ENCODE measurements at places on chromosomes 7 and 10.

DNA sequence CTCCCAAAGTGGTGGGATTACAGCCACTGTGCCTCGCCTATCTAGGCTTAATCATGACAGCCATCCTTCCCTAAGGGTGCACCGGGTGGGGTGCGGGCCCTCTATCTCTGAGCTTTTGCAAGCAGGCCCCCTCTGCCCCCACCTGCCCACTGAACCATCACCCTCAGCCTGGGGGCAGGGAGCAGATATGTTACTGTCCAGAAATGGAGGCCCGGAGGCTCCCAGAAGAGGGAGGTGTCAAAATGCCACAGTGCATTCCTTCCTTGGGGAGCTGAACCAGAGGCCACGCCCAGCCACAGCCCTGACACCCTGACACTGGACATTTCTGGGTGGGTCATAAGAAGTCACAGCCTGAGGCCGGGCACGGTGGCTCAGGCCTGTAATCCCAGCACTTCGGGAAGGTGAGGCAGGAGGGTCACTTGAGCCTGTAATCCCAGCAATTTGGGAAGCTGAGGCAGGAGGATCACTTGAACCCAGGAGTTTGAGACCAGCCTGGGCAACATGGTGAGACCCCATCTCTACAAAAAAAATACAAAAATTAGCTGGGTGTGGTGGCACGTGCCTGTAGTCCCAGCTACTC, 129.8 kb upstream of the TNRC18 start:
- no peak for DNase-seq

DNA sequence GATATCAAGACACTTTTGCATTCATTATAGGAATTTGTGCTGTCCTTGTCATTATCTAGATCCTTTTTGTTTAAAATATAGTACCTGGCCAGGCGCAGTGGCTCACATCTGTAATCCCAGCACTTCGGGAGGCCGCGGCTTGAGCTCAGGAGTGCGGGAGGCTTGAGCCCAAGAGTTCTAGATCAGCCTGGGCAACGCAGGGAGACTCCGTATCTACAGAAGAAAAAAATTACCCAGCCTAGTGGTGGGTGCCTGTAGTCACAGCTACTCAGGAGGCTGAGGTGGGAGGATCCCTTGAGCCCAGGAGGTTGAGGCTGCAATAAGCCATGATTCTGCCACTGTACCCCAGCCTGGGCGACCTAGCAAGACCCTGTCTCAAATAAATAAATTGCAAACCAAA, 621 bp upstream of the MORN4 start:
- no peak for DNase-seq

DNA sequence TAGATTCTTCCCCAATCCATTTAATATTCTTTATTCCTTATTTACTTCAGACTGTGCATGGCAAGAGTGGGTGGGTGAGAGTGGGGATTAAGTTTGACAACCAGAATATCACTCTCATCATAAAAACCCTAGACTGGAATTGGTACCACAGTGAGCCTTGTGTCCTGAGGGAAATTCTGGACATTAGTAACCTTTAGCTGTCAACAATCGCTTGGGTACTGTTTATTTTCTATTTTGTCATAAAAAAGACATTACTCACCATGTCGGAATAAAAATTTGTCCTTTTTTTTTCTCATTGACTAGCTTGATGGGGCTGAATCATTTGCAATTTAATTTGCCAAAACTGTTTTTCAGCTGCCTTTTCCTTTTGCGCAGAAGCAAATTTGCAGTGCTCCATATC, 176.1 kb upstream of the SEMA3C start:
- no peak for DNase-seq

- DNase-seq = peak; percentile 57
Measured at GRCh38 chr7:32427769-32428291, 62.4 kb downstream of the LSM5 start.

DNA sequence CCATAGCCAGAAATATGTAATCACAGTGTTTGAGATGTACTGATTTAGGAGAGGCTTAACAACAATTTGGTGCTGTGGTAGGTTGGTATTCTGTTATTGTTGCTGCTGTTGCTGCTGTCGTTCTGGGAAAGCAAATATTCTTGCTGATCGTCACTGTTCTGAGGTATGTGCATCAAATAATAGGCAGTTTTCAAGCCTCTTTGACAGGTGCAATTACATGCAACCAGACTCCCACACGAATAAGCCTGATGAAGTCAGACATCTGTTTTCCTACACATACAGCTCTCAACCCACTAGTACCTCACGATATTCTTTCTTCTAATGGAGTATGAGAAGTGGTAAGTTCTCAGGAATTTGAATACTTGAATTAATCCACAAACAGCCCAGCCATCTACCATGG, 46.7 kb upstream of the NRG3 start:
- DNase-seq = no peak

DNA sequence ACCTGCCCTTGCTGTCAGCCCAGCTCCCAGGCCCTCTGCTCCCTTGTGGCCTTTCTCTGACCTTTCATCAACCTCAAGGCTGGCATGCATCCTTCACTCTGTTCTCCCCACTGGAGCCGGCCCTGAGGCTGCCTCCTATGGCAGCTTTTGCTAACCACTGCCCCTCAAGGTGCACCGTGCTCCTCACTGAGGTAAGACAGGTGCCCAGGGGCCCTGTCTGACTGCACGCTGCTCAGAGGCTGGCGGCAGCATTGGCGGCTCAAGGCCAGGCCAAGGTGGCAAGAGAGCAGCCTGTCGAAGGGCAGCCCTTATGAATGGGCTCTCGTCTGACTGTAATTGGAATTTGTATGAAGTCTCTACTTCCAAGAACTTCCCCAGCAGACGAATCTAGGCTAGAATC, 172.6 kb downstream of the ZNF248 start:
- DNase-seq = no peak

- no peak for DNase-seq
Measured at GRCh38 chr7:139735466-139735865, 42.3 kb downstream of the HIPK2 start.

- no peak for DNase-seq
Measured at GRCh38 chr10:100043796-100044195, 34.0 kb upstream of the DNMBP start.

- DNase-seq = no peak
Measured at GRCh38 chr10:112226439-112227248, 43.1 kb upstream of the GPAM start.

DNA sequence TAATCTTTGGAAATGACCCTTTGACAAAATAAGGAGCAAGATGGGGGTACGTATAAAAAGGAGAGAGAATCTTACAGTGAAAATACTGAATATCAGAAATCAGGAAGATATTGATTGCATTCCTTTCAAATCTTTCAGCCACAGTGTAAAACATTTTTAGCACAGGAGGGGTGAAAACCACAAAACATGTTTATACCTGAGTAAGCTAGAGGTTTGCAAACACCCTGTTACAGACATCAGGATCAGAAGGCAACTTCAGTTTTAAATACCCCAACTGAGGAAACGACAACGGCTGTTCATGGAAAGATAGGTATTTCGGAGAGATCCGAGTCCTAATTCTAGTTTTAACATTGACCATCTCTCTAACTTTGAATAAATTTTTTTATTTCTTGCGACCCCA, 69.1 kb upstream of the ITGB1 start:
- no peak for DNase-seq

- DNase-seq = no peak
Measured at GRCh38 chr7:155305231-155305904, 7.7 kb downstream of the INSIG1 start.

DNA sequence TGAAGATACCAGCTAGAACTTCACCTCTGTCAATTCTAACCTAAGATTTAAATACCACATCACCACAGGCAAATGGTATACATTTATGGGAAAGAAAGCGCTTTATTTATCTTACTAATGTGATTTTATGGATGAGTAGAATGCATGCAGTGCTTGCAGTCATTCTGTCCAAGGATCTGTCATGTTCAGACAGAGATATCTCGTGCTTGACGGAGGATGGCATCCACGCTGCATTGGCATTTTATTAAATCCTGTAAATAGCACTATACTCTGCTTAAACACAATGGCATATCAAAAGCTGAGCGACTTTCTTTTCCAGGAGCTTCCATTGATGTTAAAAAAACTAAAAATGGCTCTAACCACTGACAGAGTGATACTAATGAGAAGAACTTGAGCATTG, 133.7 kb upstream of the CAV2 start:
- DNase-seq = no peak

GRCh38 chr10:27558612-27559020, 54.5 kb downstream of the RAB18 start:
- no peak for DNase-seq

GRCh38 chr7:84847038-84847437, 339.8 kb downstream of the SEMA3D start:
- DNase-seq = no peak

- DNase-seq = no peak
Measured at GRCh38 chr10:122097935-122098334, 109.0 kb downstream of the TACC2 start.

GRCh38 chr10:78411716-78412115, 378.1 kb downstream of the RPS24 start:
- no peak for DNase-seq

- DNase-seq = no peak
Measured at GRCh38 chr10:126062131-126063032, 166.0 kb downstream of the FANK1 start.

GRCh38 chr10:5817322-5818047, 4.3 kb upstream of the GDI2 start:
- DNase-seq = no peak

- no peak for DNase-seq
Measured at GRCh38 chr7:92276460-92276864, 30.7 kb downstream of the ANKIB1 start.
